ENCODE measurements at places on chromosomes 4 and X.

DNA sequence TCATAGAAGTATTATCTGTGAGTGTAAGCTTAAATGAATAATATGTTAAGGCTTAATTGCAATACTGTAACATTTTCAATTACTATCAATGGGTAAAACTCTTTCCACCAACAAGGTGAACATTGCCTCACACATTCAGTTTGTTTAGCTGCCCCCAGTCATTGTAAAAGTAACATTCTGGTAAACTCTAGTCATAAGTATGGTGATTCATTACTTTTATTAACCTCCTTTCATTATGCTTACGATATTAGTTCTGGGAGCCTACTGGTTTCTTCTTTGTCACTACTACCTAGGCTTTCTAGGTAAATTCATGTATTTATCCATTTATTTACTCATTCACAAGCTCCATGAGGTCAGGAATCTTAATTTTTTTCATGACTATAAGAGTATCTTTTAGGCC, 412.8 kb upstream of the SLIT2 start:
- DNase-seq = no peak

- DNase-seq = no peak
These were observed 69.0 kb upstream of the ATOH1 start for GRCh38 chr4:93759506-93759905.

GRCh38 chr4:29558789-29559188, 1161.4 kb upstream of the PCDH7 start:
- no peak for DNase-seq

- DNase-seq = no peak
These were observed 1160.6 kb upstream of the AGA start for GRCh38 chr4:178602833-178603232.

- DNase-seq = no peak
These were observed 228.9 kb upstream of the ETNPPL start for GRCh38 chr4:108991551-108992328.

GRCh38 chr4:109410776-109411175, 22.8 kb upstream of the SEC24B start:
- no peak for DNase-seq

DNA sequence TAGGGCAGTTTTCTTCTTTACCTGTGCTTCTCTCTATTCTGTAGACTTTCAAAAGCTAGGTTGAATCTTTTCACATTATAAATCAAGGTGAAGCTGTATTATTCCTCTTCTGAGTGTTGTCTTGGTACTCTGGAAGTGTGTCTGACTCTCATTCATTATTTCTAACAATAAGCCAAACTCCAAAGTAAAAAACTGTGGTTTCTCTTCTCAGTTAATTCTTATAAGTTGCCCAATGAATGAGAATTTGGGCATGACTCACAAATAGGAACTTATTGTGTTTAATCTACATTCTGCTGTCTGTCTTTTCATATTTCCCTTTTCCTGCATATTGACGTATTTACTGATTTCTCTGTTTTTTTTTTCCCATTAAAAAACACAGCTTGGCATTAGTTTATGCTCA, 714.5 kb downstream of the CCSER1 start:
- DNase-seq = no peak

- DNase-seq = no peak
These were observed 488.7 kb downstream of the TRIML1 start for GRCh38 chr4:188627892-188628291.

DNA sequence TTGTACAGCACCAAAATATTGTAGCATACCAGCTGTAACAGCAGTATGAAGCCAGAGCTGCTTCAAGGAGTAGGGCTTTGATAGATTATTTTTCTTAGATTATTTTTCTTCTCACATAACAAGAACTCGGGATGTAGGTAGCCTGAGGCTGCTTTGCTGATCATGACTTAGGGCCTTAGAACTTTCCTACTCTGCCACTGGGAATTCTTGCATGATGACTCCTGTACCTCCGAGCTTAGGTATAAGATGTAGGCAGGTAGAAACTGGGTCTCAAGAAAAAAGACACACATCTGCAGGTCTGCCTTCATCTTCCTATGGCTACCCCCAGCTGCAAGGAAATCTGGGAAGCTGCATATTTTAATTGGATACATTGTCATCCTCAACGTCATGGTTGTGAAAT, 115.9 kb upstream of the PNPLA4 start:
- no peak for DNase-seq

DNA sequence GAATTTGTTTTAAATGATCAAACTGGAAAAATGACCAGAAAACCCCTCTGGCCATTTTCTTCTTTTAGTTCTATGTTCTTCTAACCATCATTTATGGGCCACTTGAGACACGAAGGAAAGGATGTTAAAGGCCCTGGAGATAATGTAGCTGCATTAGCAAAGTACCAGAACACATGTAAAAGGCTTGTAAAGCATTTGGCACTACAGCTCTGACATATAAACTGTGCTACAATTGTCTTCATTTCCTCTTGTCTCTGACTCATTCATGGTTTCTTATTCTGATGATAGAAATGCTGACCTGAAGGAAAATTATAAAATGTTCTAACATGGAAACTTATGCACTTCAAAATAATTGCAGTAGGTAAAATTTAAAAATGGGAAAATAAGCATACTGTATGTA, 388.7 kb downstream of the FAT4 start:
- DNase-seq = peak; percentile 8

DNA sequence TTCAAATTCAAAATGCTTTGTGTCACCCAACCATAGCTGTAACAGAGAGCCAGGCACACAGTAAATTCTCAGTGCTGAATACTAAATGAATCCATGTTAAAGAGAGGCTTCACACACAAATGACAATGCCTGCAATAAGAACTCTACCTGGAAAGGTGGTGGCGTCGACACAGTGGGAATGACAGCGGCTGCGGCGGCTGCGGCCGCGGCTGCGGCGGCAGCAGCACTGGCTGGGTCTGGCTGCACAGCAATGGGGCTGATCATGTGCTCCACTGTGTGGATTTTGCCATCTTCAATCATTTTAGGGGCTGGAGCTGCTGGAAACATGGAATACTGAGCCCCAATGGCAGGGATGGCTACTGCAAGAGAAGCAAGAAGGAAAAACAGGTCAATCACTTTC, 97.4 kb downstream of the CHRNA9 start:
- DNase-seq = no peak

- no peak for DNase-seq
These were observed 1284.0 kb downstream of the RAPGEF2 start for GRCh38 chr4:160386846-160387245.

DNA sequence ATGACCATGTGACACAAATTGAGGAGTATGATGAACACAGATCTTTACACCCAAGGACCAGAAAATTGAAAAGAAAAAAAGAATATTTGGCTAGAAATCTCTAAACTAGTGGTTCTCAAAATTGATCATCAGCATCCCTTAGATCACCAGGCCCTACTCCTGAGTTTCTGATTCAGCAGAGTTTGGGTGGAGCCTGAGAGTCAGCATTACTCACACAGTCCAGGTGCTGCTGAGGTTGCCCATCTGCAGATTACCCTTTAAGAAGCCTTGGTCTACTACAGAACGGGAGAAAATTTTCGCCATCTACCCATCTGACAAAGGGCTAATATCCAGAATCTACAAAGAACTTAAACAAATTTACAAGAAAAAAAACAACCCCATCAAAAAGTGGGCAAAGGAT, 182.8 kb downstream of the MOSPD2 start:
- no peak for DNase-seq

GRCh38 chr4:8108991-8109390, 49.6 kb downstream of the ABLIM2 start:
- no peak for DNase-seq

DNA sequence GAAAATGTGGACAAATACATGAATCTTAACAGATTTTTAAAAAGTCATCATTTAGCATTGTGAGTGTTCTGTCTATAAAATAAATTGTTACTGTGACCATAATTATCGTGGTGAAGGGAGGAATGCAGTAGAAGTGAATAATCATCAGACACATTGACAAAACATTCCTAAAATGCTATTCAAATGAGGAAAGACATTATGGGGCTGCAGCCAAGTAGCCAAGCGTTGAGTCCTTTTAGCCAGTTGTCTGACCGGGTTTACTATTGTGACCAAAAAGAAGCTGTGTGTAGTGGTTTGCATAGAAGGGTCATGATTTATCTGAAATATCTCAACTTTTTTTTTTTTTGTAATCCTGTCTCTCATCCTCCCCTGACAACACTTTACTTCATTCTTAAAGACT, 19.5 kb downstream of the WWC2 start:
- DNase-seq = no peak

GRCh38 chr4:151157543-151157942, 58.1 kb downstream of the RPS3A start:
- DNase-seq = no peak

DNA sequence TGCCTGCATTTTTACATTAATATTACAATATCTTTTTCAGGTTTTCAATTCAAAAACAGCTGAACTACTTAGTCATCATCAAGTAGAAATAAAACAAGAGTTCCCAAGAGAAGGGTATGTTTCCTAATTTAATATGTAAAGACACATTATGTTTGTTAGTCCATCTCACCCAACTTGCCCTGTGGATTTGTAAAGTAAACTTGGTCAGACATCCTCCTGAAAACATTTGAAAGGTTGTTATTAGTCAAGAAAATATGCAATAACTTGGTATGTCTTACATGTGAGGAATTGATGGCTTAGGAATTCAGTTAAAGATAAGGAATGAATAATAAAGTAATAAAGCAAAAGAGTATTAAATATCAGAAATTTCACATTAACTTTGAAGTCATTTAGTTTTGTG, 12.2 kb downstream of the GK start:
- DNase-seq = no peak

- DNase-seq = no peak
These were observed 2204.5 kb downstream of the ARAP2 start for GRCh38 chr4:34039766-34040165.

DNA sequence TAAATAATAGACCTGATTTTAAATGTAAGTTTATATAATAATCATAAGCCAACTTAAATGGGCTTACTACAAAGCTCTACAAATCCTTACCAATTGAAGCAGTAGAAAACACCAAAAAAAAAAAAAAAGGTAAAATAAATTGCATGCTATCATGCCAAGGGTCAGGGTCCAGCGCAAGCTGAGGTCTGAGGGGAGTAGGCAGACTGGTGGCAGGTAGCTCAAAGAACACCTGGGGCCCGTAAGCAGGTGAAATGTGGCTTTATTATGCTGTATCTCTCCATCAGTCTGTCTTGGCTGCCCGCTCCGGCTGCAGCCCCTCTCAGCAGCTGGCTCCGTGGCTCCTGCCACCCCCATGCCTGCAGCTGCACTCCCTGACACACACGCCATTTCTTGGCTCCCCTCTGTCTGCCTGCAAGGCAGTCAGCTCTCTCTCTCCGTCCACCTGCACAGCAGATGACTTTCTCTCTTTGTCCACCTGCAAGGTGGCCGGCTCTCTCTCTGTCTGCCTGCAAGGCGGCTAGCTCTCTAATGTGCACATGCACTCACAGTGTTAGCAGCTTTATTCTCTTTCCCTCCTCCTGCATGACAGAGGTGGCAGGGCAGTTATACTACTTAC, 209.4 kb upstream of the UGT8 start:
- DNase-seq = no peak

DNA sequence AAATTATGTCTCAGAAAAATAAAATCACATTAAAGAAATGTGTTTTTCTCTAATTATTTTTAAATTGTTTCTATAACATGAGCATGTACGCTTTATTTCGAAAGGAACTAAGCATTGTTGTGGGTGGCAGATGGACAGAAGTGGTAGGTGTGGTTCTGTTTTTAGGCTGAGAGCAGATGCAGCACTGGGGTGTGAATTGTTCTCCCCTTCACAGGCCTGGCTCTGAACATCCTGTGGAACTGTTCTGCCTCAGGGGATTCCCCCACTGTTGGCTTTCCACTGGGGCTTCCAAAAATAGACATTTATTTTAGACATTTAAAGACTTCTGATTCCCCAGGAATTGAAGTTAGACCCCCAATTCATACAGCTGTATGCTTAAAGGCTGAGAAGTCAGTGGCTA, 41.9 kb upstream of the PDHA2 start:
- DNase-seq = no peak

DNA sequence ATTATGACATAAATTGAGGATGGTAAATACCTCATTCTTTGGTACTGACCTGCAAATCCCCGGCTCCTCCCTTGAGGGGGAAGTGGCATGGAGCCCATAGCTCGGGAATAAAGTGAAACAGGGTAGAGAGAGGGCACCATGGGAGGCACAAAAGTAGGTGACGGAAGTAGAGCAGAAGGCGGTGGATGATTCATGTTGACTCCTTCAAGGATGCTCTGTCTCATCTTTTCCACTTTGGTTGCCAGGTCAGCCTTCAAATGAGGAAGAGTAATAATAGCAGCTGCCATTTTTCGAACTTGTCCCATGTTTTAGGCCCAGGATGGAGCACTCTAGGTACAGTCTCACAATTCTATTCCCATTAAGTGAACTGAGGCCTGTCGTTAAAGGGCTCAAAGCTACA, 41.4 kb upstream of the PHF8 start:
- no peak for DNase-seq

GRCh38 chr4:13483768-13484121, 395 bp downstream of the RAB28 start:
- DNase-seq = peak; percentile 8

DNA sequence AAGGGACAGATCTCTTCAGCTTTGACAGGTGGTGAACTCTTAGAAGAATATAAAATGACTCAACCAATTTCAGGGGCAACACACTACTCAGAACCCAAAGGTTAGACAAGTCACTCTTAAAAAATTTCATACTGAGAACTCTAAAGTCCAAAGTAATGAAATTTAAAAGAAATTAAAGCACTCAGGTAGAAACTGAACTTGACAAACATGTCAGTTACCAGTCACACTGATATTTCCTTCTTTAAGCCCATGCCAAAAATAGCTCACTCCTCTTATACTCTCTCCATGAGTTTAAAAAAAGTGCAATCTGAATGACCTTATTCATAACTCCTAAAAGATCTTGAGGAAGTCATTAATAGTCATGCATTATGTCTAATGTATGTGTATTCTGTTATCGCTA, 40.3 kb downstream of the AMMECR1 start:
- no peak for DNase-seq

GRCh38 chrX:15497865-15498264, 2.7 kb upstream of the BMX start:
- DNase-seq = peak; percentile 82

GRCh38 chr4:144968606-144969005, 129.4 kb downstream of the ANAPC10 start:
- no peak for DNase-seq

DNA sequence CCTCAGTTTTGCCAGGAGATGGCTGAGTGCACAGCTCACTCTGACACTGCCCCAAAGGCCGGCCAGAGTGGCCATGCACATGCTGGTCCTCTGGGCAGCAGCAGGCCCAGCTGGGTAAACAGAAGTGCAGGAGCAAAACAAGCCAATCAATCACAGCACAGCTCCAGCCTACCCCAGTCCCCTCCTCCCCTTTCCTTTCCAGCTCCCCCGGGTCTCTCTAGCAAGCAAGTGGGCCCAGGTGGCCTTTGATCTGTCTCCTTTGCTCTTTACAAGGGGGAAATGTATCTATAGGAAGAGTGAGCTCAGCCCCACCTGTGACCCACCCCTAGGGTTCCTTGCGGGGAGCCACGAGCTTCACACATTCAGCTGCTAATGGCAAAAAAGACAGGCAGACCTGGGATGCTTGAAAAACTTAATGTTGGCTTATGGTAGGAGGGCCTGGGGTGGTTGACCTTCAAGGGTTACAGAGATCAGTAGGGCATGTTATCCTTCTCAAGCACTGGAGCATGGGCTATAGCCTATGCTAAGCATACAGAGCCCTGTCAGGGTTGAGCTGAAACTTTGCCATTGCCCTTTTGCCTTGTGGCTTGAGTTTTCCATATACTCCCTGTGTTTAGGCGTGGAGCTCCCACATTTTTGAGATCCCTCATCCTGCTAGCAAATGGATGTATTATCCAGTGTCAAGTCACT, 57.8 kb upstream of the PLAC1 start:
- DNase-seq = no peak

- peak; percentile 38 for DNase-seq
These were observed 134.1 kb downstream of the OR13H1 start for GRCh38 chrX:131677655-131678628.
